ENCODE measurements at places on chromosomes 6 and 20. TPM values are rescaled to one million over a fixed set of nuclear protein-coding genes. Genes with fewer than 3 reads are reported as not detected.

Gene FAM209B
- 0.75 TPM for polyA plus RNA-seq

Gene BCAS1
- polyA plus RNA-seq, result 36.4 TPM

Gene RHAG
- polyA plus RNA-seq, result not detected

Gene SCUBE3
- 0.31 TPM for polyA plus RNA-seq

Gene CCN6
- polyA plus RNA-seq, result not detected

Gene ANKRD66
- polyA plus RNA-seq, result not detected

Gene OVOL2
- polyA plus RNA-seq, result 16.0 TPM
